ENCODE measurements at places on chromosomes 3 and 15. TPM values are rescaled to one million over a fixed set of nuclear protein-coding genes. Genes with fewer than 3 reads are reported as not detected.

Gene TOP2B
- total RNA-seq, result 121 TPM

Gene GAP43
- total RNA-seq, result not detected

Gene STXBP5L
- total RNA-seq, result not detected

DNA sequence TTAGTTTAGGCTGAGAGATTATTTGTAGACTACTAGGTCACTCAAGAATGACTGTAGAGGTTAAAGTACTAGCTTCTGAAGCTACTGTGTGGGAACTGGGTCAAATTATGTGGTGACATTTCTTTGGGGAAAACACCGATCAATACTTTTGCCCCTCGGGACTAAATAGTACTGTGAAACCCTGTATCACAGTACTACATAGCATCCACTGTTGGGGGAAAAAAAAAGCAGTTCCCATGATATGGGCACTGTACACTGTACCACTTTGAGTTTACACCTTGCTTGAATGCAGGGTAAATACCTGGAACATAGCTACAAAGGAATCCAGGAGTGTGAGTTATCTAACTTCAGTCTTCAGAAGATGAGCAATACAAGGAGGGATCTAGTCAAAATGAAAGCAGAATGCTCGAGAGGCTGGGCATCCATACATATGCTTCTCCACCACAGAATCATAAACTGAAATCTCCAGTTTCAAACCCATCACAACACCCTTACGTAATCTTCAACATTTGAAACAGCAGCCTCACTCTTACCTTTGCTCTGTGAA, 311.4 kb downstream of the UNC13C start:
- H3K27ac ChIP-seq, result no peak overlapping the region
- no peaks in the 10 kb centered on the region for H3K27me3 ChIP-seq
- H3K4me3 ChIP-seq, result no peak overlapping the region
- no peak for DNase-seq
- no peaks in the 10 kb centered on the region for H3K4me1 ChIP-seq

GRCh38 chr15:43538091-43538490, 20.7 kb downstream of the MAP1A start:
- H3K27ac ChIP-seq, result no peak overlapping the region
- peaks cover 5% of the 10 kb centered on the region for H3K36me3 ChIP-seq
- no peaks in the 10 kb centered on the region for H3K4me1 ChIP-seq

- no peak for DNase-seq
- no peak overlapping the region for H3K27ac ChIP-seq
- H3K36me3 ChIP-seq, result no peaks in the 10 kb centered on the region
- no peaks in the 10 kb centered on the region for H3K4me1 ChIP-seq
These were observed 200.7 kb downstream of the NAALADL2 start for GRCh38 chr3:175059788-175060187.

DNA sequence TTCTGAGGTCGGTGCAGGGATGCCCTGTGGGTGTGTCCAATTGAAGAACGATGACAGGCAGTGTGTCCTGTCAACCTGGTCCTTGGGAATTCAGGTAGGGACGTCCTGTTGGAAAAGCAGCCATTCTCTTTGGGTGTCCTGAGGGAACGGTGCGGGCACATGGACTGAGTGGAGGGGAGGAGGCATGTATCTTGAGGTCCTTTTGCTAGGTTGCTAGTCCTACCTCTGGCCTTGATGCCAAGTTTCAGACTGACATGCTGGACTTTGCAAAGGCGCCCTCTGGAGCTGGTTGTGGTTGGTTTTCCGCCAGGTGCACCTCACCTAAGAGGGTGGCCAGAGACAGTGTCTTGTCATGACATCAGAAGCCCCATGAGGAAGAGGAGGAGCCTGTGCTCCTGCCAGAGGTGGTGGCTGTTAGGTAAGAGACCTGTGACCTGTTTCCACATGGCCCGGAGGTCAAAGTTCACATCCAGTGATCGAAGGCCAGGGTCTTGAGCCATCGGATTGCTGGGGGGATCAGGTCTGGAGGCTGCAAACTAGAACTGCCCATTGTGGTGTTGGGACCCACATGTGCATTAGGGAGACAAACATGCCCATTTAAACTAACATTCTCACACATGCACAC, 106.3 kb downstream of the SNRPN start:
- H3K27me3 ChIP-seq, result peaks cover 3% of the 10 kb centered on the region
- H3K4me3 ChIP-seq, result no peak overlapping the region
- peaks cover 72% of the 10 kb centered on the region for H3K36me3 ChIP-seq
- DNase-seq, result no peak

GRCh38 chr15:25737218-25737643, 125.9 kb downstream of the ATP10A start:
- no peaks in the 10 kb centered on the region for H3K27me3 ChIP-seq
- H3K4me1 ChIP-seq, result peaks cover 5% of the 10 kb centered on the region
- H3K36me3 ChIP-seq, result peaks cover 6% of the 10 kb centered on the region
- no peak overlapping the region for H3K4me3 ChIP-seq

DNA sequence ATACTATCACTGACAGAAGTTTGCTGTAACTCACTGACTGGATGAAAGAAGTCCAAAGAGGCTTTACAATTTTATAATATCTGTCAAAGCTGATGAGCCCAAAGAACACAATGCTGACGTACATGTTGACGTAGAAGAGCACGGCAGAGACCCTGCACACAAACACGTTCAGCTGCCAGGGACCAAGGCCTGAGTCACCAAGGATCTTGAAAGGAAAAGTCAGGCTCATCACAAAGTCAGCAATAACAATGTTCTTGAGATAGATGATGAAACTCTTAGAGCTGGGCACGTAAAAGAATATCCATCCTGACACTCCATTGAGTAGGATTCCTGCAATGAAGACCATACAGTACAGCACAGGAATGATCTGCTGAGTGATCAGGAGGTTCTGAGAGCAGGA, 10.9 kb upstream of the GPR171 start:
- no peaks in the 10 kb centered on the region for H3K36me3 ChIP-seq
- H3K4me1 ChIP-seq, result peaks cover 20% of the 10 kb centered on the region
- no peaks in the 10 kb centered on the region for H3K27me3 ChIP-seq
- no peak overlapping the region for H3K27ac ChIP-seq
- no peak for DNase-seq

GRCh38 chr15:56832125-56832524, 86.3 kb upstream of the TCF12 start:
- no peak for DNase-seq
- no peak overlapping the region for H3K4me3 ChIP-seq
- no peaks in the 10 kb centered on the region for H3K27me3 ChIP-seq
- H3K27ac ChIP-seq, result no peak overlapping the region

DNA sequence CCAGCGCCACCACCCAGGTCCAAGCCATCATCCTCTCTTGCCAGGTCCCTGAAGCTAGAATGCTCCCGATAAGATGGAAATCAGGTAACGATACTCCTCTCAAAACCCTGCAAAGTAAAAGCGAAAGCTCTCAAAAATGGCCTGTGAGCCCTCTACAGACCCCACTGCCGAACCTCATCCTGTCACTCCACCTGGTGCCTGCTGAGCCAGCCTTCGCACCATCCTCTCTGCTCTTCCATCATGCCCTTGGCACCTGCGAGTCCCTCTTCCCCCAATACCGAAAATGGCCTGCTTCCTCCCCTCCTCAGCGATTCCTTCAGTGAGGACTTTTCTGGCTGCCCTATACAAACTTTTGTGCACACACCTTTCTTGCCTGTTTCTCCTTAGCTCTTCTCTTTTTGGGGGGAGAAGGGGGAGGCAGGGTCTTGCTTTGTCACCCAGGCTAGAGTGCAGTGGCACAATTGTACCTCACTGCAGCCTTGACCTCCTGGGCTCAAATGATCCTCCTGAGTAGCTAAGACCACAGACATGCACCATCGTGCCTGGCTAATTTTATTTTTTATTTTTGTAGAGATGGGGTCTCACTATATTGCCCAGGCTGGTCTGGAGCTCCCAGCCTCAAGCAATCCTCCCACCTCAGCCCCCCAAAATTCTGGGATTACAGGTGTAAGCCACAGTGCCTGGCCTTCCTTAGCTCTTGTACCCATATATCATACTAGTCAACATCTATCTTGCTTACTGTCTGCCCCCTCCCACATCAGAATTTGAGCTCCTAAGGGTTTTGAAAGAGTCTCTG, 3.0 kb downstream of the IDH2 start:
- H3K4me1 ChIP-seq, result peaks cover 40% of the 10 kb centered on the region
- no peaks in the 10 kb centered on the region for H3K36me3 ChIP-seq
- H3K27ac ChIP-seq, result peak overlapping the region; percentile 91
- no peaks in the 10 kb centered on the region for H3K27me3 ChIP-seq
- peak; percentile 50 for DNase-seq

Measured in T-cell (primary cell).